ENCODE measurements at places on chromosomes 3 and 15.
A peak's percentile ranks its signal among the peaks of the same experiment; 100 is the strongest.

DNA sequence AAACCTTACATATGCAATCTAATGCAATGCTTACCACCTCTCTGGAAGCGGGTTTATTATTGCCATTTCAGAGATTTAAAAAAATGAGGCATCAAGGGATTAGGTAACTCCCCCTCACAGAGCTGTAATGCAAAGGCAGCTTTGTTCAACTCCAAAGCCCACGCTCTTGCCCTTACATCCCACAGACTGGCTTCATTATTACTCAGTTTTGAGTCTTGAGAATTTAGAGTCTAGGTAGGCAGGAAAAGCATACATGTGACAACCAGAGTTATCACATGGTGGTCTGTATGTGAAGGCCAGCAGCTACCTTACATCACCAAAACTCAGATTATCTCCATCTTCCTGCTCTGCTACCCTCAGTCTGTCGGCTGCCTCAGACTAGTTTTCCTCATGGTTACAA lies 326.9 kb downstream of the UACA start:
- DNase-seq = no peak

GRCh38 chr3:11346416-11346815 lies 74.2 kb downstream of the ATG7 start:
- DNase-seq = no peak

GRCh38 chr3:169764312-169764881 lies 463 bp downstream of the TERC start:
- DNase-seq = peak; percentile 65

DNA sequence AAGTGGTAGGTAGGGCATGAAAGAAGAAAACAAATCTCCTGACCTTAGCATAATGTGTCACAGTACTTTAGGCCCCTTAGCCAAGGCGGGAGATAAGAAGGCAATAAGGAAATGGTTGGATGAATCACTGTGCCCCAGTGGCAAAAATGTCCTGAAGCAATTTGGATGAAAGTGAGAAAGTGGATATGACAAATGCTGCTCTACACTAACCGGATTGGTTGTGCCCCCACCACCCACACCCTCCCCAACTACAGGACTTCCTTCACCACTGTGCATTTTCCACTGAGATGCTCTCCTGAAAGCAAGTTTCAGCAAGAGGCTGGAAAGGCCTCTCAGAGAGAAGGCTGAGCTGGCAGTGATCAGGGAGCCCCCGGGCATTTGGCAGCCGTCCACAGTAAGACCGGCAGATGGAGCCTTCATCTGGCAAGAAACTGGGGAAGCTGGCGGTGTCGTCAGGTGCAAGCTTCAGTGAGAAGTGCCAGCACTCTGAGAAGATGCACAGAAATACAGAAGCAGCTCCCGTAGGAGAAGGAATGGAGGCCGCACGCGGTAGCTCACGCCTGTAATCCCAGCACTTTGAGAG lies 63.8 kb downstream of the ATP1B3 start:
- peak; percentile 50 for DNase-seq

DNA sequence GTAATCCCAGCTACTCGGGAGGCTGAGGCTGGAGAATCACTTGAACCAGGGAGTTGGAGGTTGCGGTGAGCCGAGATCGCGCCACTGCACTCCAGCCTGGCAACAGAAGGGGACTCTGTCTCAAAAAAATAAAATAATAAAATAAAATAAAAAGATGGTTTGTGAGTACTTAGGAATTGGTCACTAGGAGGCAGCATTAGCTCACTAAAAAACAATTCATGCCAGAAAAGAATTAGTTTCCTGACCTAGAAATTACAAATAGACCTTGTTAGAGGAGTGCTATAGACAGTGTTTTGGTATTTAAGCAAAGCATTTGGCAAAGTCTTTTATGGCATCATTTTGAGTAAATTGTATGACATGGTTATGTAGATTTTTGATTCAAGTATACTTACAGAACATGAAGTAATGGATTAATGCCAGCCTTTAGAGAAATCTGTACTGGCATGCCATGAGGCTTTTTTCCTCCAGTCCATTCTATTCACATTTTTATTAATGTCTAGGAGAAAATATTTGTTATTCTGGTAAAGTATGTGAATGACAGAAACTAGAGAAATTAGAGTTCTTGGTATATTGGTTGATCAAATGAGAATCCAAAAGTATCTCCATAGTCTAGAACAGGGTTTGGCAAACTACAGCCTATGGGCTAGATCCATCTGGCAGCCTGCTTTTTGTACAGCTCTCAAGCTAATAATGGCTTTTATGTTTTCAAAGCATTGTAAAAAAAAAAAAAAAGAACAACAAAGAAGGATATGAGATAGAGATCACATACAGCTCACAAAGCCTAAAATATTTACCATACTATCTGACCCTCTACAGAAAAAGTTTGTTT lies 81.6 kb downstream of the LRRC49 start:
- no peak for DNase-seq

- DNase-seq = no peak
These were observed 202.4 kb upstream of the GADL1 start for GRCh38 chr3:31096661-31097395.

GRCh38 chr15:60438646-60439045 lies 40.3 kb downstream of the ICE2 start:
- DNase-seq = no peak

DNA sequence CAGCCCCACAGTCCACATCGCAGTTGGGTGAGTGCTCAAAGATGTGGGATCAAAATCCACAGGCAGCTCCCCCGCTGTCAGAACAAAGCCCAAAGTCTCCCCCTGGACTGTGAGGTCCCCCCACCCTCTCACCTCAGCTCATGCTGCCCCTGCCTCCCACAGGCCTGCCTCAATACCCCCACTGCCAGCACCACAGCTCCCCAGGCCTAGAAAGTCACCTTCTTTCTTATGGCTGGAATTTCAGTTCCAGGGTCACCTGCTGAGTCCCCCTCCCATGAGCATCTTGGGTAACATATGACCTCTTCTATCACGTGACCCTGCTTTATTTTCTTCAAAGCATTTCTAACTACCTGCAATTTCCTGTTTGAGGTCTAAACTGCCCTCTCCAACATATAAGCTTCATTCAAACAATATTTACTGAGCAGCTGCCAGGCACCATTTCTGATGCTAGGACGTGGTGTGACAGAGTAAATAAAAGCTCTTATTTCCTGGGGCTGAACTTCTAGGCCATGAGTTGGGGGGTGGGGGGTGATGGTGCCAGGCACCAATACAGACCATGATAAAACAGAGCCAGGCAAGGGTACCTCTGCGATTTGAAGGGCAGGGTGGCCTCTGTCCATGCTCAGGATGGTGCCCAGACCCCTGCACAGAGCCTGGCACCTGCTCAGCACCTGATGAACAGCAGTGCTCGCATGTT lies 2.4 kb upstream of the TMEM89 start:
- no peak for DNase-seq

GRCh38 chr3:188925376-188925775 lies 246.4 kb upstream of the TPRG1 start:
- no peak for DNase-seq

DNA sequence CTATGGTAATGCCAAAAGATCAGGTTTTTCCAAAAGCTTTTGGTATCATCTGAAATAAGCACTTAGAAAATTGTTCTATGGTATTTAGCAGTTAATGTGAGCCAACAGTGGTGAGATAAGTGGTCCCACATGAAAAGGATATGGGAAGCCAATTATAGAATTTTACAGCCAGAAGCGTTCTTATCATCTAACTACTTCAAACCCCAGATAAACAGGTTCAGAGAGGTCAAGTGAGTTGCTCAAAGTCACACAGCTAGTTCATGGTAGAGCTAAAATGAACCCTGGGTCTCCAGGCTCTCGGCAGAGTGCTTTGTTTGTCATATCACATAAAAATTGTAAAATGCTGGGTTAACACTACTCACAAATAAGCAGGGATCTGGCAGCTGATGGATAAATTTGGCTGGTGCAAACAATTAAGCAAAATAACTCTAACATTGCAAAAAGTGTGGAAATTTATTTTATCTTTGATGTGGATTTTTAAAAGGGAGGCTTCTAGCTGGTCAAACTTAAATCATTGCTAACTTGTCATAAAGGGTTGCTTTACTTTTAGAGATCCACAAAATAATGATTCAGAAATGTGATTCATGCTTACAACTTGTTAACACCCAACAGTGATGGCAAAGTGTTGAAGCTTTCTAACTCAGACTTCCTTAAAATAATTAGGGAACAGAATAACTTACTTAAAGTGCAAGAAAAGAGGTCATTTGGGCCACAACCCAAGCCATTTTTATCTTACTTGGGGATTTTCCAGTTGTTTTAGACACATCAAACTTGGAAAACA lies 202.8 kb upstream of the TBC1D5 start:
- no peak for DNase-seq

DNA sequence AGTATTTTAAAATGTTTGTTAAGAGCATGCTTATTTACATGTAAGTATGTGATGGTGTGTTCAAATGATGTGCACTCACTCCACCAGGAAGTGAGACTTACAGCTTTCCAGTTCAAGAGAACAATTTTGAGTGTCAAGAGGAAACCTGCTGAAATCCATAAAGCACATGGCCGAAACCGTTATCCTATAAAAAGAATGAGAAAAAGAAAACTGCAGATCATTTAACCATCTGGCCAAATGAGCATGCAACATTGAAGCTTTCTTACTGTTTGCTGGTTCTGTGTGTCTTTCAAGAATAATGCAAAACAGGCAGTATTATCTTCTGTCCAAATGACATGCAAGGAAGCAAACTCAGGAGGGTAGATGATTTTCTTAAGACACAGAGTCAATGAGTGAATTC lies 26.3 kb downstream of the GABRR3 start:
- DNase-seq = no peak

GRCh38 chr15:78308422-78309032 lies 9.1 kb upstream of the SKIC8 start:
- peak; percentile 36 for DNase-seq

Data from stimulated activated CD4-positive, alpha-beta T cell treated with anti-CD3 and anti-CD28 coated beads, Interleukin-2, amount 100 ng/mL, for 24 hours (primary cell).